Tongue (tissue), 3 donors: ENCODE measurements at places on chromosomes 1 and 21.

- DNase-seq = no peak
Observed at GRCh38 chr1:29984166-29984861, 739.1 kb downstream of the MATN1 start.

- no peak for DNase-seq
Observed at GRCh38 chr1:28974432-28974831, 60.1 kb downstream of the EPB41 start.

- DNase-seq = no peak
Observed at GRCh38 chr1:18409609-18410237, 71.0 kb upstream of the KLHDC7A start.

- DNase-seq = no peak
Observed at GRCh38 chr21:46054451-46054881, 43.4 kb upstream of the COL6A2 start.

- DNase-seq = no peak
Observed at GRCh38 chr1:180630408-180631193, 1.2 kb upstream of the XPR1 start.

DNA sequence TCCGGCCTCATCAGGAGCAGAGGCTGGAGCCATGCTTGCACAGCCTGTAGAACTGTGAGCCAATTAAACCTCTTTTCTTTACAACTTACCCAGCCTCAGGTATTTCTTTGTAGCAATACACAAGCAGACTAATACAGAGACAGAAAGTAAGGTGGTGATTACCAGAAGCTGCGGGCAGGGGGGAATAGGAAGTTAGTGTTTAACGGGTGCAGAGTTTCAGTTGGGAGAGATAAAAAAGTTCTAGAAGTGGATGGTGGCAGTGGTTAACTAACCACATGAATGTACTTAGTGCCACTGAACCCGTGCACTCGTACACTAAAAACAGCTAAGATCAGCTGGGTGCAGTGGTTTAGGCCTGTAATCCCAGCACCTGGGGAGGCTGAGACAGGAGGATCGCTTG, 80.4 kb upstream of the TARDBP start:
- no peak for DNase-seq

- no peak for DNase-seq
Observed at GRCh38 chr1:54836594-54836993, 35.5 kb upstream of the TTC22 start.

- DNase-seq = no peak
Observed at GRCh38 chr1:234710936-234711724, 101.2 kb upstream of the IRF2BP2 start.

DNA sequence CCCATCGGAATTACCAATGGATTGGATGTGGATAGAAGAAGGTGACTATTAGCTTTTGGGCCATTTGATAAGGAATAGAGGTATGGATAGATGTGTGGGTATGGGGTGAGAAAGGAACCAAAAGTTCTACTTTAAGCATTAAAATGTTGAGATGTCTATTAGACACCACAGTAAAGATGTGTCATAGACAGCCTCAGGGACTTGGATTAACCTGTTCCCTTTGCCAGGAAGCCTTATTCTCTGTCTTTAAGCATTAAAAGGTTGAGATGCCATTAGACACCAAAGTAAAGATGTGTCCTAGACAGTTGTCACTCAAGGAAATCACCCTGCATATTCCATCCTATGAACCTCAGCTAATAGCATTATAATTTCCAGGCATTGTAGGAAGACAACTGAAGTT, 11.0 kb upstream of the DENND1B start:
- no peak for DNase-seq

DNA sequence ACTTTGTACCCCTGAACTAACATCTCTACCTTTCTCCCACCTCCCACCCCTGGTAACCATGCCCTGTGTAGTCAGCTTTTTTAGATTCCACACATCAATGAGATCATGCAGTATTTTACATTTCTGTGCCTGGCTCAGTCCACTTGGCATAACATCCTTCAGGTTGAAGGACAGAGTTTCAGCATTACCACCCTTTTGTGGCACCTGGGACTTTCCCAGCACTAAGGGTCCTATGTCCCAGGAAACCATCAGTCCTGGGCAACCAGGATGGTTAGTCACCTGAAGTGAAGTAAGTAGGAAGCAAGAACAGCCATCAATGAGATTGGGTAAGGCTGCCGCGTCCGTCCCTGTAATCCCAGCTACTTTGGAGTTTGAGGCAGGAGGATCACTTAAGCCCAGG, 370.6 kb downstream of the SIPA1L2 start:
- no peak for DNase-seq

GRCh38 chr21:46118316-46119143, 20.6 kb downstream of the COL6A2 start:
- DNase-seq = no peak

GRCh38 chr1:225021037-225021436, 91.6 kb downstream of the DNAH14 start:
- DNase-seq = no peak

DNA sequence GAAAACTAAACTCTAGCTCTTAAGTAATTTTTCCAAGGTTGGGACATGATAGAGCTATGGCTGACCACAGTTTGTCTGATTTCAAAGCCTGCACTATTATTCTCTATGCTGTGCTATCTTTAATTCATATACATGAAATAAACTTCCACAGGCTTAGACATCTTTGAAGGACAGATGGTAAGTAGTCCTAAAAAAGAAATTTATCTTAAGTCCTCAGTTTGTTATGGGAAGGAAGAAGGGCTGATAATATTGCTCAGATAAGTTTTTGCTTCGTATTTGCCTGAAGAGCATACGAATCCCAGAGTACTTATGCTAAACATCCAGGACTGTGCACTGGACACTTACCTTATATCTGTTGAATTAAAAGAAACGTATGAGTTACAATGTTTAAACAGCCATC, 39.6 kb downstream of the VCAM1 start:
- DNase-seq = no peak

- DNase-seq = peak; percentile 54
Observed at GRCh38 chr1:232090816-232091215, 464.2 kb downstream of the DISC1 start.

DNA sequence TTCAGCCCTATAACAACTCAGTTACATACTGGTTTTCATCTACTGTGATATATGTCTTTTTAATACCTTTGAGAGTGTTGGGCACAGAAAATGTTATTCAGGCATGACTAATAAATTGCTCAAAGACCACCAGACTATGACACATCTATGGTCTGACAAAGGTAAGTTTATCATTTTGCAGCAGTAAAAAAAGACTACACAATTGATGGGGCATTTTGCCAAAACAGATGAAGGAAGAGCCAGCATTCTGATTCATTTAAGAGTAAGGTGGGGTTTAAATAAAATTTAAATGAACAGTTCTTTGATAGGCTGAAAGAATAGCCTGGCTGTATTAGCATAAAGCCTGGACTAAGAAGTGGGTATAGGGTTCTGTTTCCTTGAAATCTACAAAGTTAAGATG, 8.8 kb upstream of the RNPC3 start:
- no peak for DNase-seq

GRCh38 chr1:210262897-210263272, 30.3 kb downstream of the SERTAD4 start:
- DNase-seq = no peak

DNA sequence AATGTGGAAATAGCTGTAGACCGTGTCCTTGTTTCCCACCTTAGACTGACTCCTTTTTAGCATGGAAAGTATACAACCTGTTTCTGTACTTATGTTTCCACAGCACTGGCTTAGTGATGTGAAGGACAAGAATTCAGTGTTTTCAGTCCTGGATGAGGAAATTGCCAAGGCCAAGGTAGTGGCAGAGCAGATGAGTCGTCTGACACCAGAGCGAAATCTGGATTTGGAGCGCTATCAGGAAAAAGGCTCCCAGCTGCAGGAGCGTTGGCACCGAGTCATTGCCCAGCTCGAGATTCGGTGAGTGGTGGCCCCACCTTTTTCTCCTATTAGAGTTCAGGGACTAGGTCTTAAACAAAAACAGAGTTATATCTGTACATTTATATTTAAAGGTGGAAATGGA, 112.6 kb downstream of the MACF1 start:
- DNase-seq = no peak

DNA sequence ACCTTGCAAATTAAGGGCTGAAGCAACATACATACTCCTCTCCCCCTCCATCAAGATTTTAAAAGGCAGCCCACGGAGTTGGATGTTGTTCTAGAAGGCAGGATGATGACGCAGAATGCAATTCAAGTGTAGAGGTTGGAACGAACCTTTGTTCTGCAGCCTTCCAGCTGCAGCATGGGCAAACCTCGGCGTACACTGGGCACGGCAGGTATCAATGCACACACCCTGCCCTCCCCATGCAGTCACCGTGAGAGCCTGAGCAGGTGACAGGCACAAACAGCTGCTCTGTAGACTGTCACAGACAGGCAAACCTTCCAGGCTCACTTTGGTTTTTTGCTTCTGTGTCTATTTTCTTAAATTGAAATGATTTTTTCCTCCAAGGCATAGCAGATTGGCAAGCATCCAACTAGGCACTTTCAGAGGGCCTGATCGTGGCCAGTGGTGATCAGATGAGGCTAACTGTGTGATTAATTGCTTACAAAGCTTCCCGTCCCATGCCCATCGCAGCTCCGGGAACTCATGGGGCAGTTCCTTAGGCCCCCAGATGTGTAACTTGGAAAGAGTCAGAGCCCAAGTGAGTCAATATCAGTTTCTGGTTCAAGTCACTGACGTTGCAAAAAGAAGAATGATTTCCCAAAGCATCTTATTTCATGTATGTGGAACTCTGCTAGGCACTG, 82.3 kb downstream of the ITPKB start:
- DNase-seq = no peak

DNA sequence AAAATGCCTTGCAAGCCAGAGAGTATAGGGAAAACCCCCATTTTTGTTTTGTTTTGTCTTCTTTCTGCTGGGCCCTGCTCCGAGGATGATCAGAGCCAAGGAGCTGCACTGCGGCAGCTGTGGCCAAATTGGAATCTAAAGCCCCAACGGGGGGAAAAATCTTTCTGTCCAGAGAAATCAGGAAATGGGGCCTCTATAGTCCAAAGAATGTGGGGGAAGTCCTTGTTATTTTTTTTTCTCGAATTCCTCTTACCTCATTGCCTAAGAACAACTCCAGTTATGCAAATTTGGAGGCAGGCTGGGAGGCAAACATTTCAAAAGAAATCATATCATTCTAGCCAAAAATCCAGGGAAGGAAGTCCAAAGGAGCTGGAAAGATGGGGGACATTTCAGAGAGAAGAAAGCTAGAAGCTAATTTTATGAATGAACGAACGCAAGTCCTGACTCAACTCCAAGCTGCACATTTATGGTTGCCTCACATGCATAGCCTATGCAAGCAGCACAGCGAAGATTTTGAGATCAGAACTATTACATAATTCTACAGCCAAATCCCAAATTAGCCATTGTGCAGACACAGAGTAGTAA, 263.2 kb downstream of the KCTD3 start:
- DNase-seq = peak; percentile 6

GRCh38 chr1:96076589-96076988, 645.0 kb upstream of the PTBP2 start:
- no peak for DNase-seq

DNA sequence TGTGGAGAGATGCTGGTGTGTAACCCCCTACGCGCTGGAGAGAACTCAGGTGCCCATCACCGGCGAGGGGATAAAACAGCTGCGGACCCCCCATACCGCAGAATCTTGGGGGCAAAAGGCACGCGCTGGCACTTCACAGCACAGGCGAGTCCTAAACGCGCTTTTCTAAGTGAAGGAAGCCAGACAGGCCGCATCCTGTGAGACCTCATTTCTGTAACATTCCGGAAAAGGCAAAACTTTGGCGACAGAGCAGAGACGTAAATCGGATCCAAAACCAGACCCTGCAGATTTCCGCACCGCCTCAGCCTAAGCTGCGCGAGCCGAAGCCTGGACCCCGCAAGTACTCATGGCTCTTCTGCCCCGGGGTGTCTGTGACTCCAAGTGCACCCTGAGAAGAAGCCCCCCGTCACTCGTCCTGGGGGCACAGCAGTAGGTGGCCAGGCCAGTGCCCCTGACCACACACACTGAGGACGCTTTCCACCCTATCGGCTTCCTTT, 60.9 kb downstream of the SLX9 start:
- DNase-seq = no peak

DNA sequence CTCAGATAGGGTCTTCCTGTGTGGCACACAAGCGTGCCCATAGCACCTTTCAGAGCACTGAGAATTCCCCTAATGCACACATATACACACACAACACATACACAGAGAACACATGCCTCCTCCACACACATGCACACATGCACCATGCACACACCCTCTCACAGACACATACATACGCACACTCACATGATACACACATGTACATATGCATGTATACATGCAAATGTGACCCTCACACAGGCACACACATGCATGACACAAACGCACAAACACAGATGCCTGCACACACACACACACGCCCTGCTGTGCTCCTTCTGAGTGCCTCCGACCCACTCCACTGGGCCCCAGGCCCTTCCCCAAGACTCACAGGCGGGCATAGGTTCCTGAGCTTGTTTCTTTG, 251.0 kb downstream of the PTPRU start:
- DNase-seq = no peak

DNA sequence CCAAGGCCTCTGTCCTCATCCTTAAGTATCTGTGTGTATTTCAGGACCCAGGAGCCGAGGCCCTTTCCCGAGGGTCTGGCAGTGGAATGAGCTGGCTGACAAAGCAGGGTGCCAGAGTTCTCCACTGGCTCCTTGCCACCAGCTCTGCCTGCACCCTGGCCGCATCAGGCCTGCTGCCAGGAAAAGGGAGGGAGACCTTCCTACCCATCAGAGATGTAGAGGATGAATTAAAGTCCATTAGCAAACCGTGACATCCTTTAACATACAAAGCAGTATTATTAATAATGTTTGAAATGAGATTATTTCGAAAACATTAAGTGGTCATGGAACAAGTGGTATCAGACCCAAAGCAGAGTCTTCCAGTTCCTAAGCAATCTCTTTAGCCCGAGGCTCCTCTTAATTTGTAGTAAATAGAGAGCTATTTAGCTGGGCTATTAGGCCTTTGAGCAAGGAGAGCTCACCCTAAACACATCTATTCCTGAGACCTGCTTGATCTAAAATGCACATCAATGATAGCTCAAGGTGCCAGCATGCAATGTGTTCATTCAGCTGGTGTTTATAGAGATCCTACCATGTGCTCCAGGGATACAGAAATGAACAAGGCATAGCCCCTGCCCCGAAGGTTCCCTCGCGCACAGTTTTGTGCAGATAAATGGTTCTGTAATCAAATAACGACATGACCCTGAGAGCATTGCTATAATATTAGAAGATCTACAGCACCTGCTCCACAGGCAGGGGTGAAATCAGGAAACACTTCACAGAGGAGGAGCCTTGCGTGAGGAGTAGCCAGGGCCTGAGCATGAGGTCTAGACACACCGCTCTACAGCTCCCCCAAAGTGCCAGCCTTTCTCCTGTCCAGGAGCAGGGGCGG, 44.0 kb downstream of the FAM163A start:
- no peak for DNase-seq

- no peak for DNase-seq
Observed at GRCh38 chr1:92425617-92426016, 61.1 kb downstream of the GFI1 start.

DNA sequence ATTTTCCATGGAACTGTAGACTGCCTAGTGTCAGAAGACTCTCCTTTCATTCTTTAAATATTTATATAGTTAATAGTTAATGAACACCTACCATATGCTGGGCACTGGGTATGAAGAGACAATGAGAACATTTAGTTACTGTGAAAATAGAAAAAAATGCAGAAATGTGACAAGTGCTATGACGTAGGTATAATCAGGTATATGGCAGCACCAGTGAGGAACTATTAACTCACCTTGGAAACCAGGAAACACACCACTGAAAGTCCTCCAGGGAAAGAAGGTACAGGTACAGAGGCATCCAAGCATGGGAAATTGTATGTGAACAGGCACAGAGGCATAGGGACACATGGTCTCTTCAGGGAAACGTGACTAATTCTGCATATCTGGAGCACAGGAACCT, 42.3 kb downstream of the DPT start:
- DNase-seq = no peak
